C1 segment of cervical spinal cord (tissue), 14 donors: ENCODE measurements at places on chromosomes 3 and 15.

GRCh38 chr3:89558711-89559110 lies 451.3 kb downstream of the EPHA3 start:
- DNase-seq = no peak

- DNase-seq = no peak
These were observed 36.7 kb downstream of the HMCES start for GRCh38 chr3:129315223-129315997.

- no peak for DNase-seq
These were observed 153.5 kb downstream of the MECOM start for GRCh38 chr3:169509780-169510692.

DNA sequence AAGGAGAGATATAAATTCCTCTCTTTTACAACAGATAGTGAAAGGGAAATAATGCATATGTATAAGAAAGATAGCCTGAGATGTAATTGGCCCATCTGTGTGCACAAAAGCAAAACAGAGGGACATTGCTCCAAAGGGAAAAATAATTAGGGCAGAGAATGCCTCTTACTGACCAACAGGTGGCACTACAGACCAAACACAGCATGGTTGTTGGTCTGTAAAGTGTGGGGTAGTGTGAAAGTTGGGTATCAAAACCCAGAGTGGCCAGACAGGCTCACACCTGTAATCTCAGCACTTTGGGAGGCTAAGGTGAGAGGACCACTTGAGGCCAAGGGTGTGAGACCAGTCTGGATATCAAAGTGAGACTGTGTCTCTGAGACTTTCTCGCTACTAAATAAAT lies 4.5 kb upstream of the TLNRD1 start:
- DNase-seq = no peak

- no peak for DNase-seq
These were observed 48.2 kb upstream of the FMN1 start for GRCh38 chr15:33242669-33243191.
